H4 (cell line): ENCODE measurements at places on chromosomes 6 and 20. TPM values are rescaled to one million over a fixed set of nuclear protein-coding genes. Genes with fewer than 3 reads are reported as not detected.

VGLL2 gene
- total RNA-seq = 0.08 and 0.50 TPM in 2 replicates

PNLDC1 gene
- not detected in 2 replicates for total RNA-seq

SEC23B gene
- 45.8 and 50.2 TPM in 2 replicates for total RNA-seq

ANGPT4 gene
- 0.53 and 1.3 TPM in 2 replicates for total RNA-seq

GRIK2 gene
- total RNA-seq = 1.4 and 2.9 TPM in 2 replicates

NR2E1 gene
- 0.39 and 0.51 TPM in 2 replicates for total RNA-seq

ARMH2 gene
- total RNA-seq = not detected in 2 replicates

ALDH8A1 gene
- total RNA-seq = not detected in 2 replicates

PSORS1C2 gene
- total RNA-seq = not detected in 2 replicates

TRMT6 gene
- 8.7 and 17.3 TPM in 2 replicates for total RNA-seq

MCM8 gene
- total RNA-seq = 17.4 and 21.6 TPM in 2 replicates

OR2H1 gene
- total RNA-seq = not detected in 2 replicates

TNNC2 gene
- total RNA-seq = not detected in 2 replicates

GNMT gene
- total RNA-seq = not detected in 2 replicates

DEF6 gene
- 0.16 and 0.43 TPM in 2 replicates for total RNA-seq

CCN6 gene
- total RNA-seq = not detected in 2 replicates

BPIFA1 gene
- total RNA-seq = not detected in 2 replicates

HLA-DRB5 gene
- not detected in 2 replicates for total RNA-seq

NAPB gene
- total RNA-seq = 3.1 and 3.6 TPM in 2 replicates

BMP7 gene
- 11.3 and 11.8 TPM in 2 replicates for total RNA-seq

DZANK1 gene
- total RNA-seq = 0.66 and 0.80 TPM in 2 replicates

RNASET2 gene
- total RNA-seq = 9.8 and 19.8 TPM in 2 replicates

NNAT gene
- total RNA-seq = not detected in 2 replicates

SAMD3 gene
- not detected in 2 replicates for total RNA-seq

KCNQ2 gene
- 3.4 and 6.6 TPM in 2 replicates for total RNA-seq

CPNE5 gene
- not detected in 2 replicates for total RNA-seq

MARCKS gene
- 46.5 and 52.2 TPM in 2 replicates for total RNA-seq

FAM217A gene
- not detected in 2 replicates for total RNA-seq

ANKRD66 gene
- total RNA-seq = not detected in 2 replicates

OLIG3 gene
- not detected in 2 replicates for total RNA-seq

AIF1 gene
- total RNA-seq = not detected in 2 replicates

ZNF334 gene
- total RNA-seq = 0.14 TPM in 1 of 2 replicates, not detected in the other

CLVS2 gene
- 0.04 TPM in 1 of 2 replicates, not detected in the other for total RNA-seq

OTOR gene
- not detected in 2 replicates for total RNA-seq

RAET1E gene
- not detected in 2 replicates for total RNA-seq

LTA gene
- total RNA-seq = not detected in 2 replicates

COL9A3 gene
- not detected in 2 replicates for total RNA-seq

CRIP3 gene
- total RNA-seq = not detected in 2 replicates

OR2B6 gene
- not detected in 2 replicates for total RNA-seq

SOBP gene
- total RNA-seq = 1.5 and 2.9 TPM in 2 replicates

LTV1 gene
- total RNA-seq = 26.6 and 28.4 TPM in 2 replicates

RIMS4 gene
- total RNA-seq = 3.2 and 4.1 TPM in 2 replicates

GTSF1L gene
- not detected in 2 replicates for total RNA-seq

PM20D2 gene
- 4.7 and 4.9 TPM in 2 replicates for total RNA-seq

TUBB2B gene
- 5.1 and 6.6 TPM in 2 replicates for total RNA-seq

MTFR2 gene
- 2.1 and 4.5 TPM in 2 replicates for total RNA-seq
